ENCODE measurements at places on chromosomes 12 and 14.
A peak's percentile ranks its signal among the peaks of the same experiment; 100 is the strongest.

- no peak for DNase-seq
These were observed 95.9 kb downstream of the SINHCAF start for GRCh38 chr12:31230004-31230403.

GRCh38 chr12:15116086-15116485, 105.1 kb downstream of the RERG start:
- no peak for DNase-seq

GRCh38 chr14:67729072-67729885, 27.6 kb downstream of the RDH12 start:
- no peak for DNase-seq

GRCh38 chr14:58749066-58749669, 111.4 kb downstream of the DACT1 start:
- peak; percentile 77 for DNase-seq

GRCh38 chr12:67735868-67736267, 87.3 kb downstream of the DYRK2 start:
- no peak for DNase-seq

GRCh38 chr12:13851828-13852227, 129.6 kb downstream of the GRIN2B start:
- DNase-seq = no peak

DNA sequence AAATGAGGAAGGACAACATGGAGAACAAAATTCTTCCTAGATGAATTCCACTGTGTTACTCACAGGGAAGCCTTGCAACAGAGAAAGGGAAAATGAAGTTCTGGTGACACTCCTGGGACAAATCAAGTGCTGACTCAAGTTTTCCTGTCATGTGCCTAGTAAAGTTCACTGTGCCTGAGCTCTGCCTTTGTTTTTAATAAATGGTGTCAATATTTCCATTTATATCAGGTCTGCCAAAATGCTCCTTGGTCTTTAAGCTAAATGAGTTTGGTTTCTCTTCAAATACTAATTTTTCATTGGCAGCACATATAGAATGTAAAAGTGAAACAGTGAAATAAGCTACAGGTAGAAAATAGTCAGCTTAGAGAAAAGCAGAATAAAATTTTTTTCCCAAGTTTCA, 33.0 kb downstream of the HIGD1C start:
- DNase-seq = no peak

Measured in activated CD4-positive, alpha-beta T cell treated with anti-CD3 and anti-CD28 coated beads, Interleukin-2, Interleukin-6, amounts not matched to agents 100 ng/mL and 50 ng/mL, durations not matched to agents 16 hours and 8 hours (primary cell).